Adrenal gland (tissue), 19 donors: ENCODE measurements at places on chromosomes 6 and 20. TPM values are rescaled to one million over a fixed set of nuclear protein-coding genes. Genes with fewer than 3 reads are reported as not detected.

ACSS2 gene
- 386 TPM for polyA plus RNA-seq

HRH3 gene
- polyA plus RNA-seq = 0.80 TPM

SPAG4 gene
- 12.5 TPM for polyA plus RNA-seq

WFDC6 gene
- polyA plus RNA-seq = not detected

PXDC1 gene
- polyA plus RNA-seq = 12.9 TPM

CST7 gene
- polyA plus RNA-seq = 2.2 TPM

CCDC167 gene
- 17.5 TPM for polyA plus RNA-seq

GJA10 gene
- polyA plus RNA-seq = not detected

TP53TG5 gene
- 0.33 TPM for polyA plus RNA-seq

ZNF337 gene
- polyA plus RNA-seq = 22.2 TPM

DPPA5 gene
- not detected for polyA plus RNA-seq

SOX18 gene
- polyA plus RNA-seq = 51.0 TPM

RANBP9 gene
- polyA plus RNA-seq = 26.4 TPM

PRSS16 gene
- polyA plus RNA-seq = 1.3 TPM

PLCB4 gene
- 8.5 TPM for polyA plus RNA-seq

CST4 gene
- not detected for polyA plus RNA-seq

ADAM33 gene
- 0.84 TPM for polyA plus RNA-seq

PROCR gene
- 51.7 TPM for polyA plus RNA-seq

WFDC2 gene
- 0.37 TPM for polyA plus RNA-seq

NKX2-4 gene
- not detected for polyA plus RNA-seq

GJE1 gene
- not detected for polyA plus RNA-seq

SMPDL3A gene
- polyA plus RNA-seq = 10.2 TPM

ANGPT4 gene
- 1.0 TPM for polyA plus RNA-seq

HELZ2 gene
- polyA plus RNA-seq = 4.0 TPM

GCNT2 gene
- 0.56 TPM for polyA plus RNA-seq

NOX3 gene
- polyA plus RNA-seq = 0.24 TPM

EFCAB8 gene
- not detected for polyA plus RNA-seq

KHDC1L gene
- polyA plus RNA-seq = not detected

RAET1E gene
- polyA plus RNA-seq = 0.32 TPM

DEFB113 gene
- polyA plus RNA-seq = not detected

DEFB118 gene
- polyA plus RNA-seq = not detected

TMEM170B gene
- polyA plus RNA-seq = 1.1 TPM

COQ3 gene
- polyA plus RNA-seq = 20.5 TPM

LAMA5 gene
- 537 TPM for polyA plus RNA-seq

MRS2 gene
- polyA plus RNA-seq = 30.5 TPM

MYB gene
- 0.72 TPM for polyA plus RNA-seq

RHAG gene
- polyA plus RNA-seq = not detected

TREM1 gene
- polyA plus RNA-seq = 0.37 TPM

MED23 gene
- polyA plus RNA-seq = 27.0 TPM

GPR63 gene
- polyA plus RNA-seq = 0.37 TPM

DEFB114 gene
- polyA plus RNA-seq = not detected

CENPQ gene
- polyA plus RNA-seq = 5.9 TPM

MOG gene
- polyA plus RNA-seq = not detected

TNFRSF21 gene
- polyA plus RNA-seq = 2.6 TPM

NR2E1 gene
- 0.17 TPM for polyA plus RNA-seq

DEFB124 gene
- not detected for polyA plus RNA-seq

HLA-DOB gene
- 0.71 TPM for polyA plus RNA-seq

PPP1R3G gene
- 2.1 TPM for polyA plus RNA-seq

PNPLA1 gene
- polyA plus RNA-seq = 0.30 TPM

IPCEF1 gene
- 0.16 TPM for polyA plus RNA-seq

CPNE1 gene
- polyA plus RNA-seq = 464 TPM

TSPYL1 gene
- polyA plus RNA-seq = 111 TPM
